ENCODE measurements at places on chromosomes 13 and 19.

DNA sequence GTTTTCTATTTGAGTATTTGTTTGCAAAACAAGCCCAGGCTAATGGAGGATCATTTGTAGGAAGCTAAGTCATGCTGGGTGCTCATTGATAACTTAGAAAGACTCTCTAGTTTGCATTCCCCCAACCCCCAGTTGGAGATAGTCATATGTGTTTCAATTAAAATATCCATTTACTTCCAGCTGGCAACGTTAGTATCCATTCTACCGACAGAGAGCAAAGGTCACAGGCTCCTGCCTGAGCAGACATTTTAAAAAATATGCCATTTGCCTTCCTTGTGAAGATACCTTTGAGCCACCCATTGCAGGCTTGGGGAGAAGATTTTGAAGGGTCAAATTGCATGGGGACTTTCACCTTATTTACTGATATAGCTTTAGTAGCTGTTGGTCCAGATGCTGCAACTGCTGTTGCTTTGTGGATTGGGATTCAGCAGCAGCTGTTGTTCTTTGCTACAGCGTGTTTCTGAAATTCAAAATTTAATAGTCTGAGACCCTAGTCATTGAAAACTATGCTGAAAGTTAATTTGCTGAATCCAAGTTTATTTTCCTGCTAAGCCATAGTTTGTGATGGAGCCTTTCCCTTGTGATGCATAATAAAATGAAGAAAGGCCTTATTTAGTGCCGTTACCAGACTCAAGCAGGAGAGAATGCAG, 335.1 kb downstream of the GPC6 start:
- no peak for DNase-seq

DNA sequence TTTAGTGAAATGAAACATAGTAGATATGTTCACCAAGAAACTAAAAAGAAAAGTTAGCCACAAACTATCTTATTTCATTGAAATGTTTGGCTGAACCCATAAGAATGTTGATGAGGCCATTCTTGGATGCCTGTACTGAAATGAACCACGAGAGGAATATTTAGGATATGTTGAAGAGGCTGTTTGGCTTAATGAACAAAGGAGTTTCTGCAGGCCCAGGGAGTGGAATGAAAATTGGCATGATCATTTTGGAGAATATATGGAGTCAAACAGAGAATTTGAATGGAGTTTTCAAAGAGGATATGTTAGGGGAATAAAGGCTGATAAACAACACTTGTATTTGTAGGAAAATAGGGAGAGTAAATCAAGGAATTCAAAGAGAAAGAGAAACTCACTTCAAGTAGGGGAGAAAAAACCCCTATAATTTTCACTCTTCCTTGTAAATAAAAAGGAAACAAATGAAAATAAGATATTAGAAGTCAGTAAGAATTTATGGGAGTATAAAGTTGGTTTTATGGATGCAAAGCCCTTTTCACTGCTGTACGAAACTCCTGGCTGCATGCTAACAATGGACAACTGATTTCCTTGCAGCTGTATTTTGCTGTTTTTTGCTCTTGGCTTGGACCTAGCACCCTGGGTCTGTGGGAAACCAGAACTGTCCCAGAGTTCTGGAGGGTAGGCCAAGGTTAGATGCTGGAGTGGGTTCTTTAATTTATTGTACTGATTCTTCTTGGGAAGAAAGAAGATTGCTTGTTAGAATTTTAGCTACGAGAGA, 36.5 kb downstream of the KL start:
- DNase-seq, result no peak

DNA sequence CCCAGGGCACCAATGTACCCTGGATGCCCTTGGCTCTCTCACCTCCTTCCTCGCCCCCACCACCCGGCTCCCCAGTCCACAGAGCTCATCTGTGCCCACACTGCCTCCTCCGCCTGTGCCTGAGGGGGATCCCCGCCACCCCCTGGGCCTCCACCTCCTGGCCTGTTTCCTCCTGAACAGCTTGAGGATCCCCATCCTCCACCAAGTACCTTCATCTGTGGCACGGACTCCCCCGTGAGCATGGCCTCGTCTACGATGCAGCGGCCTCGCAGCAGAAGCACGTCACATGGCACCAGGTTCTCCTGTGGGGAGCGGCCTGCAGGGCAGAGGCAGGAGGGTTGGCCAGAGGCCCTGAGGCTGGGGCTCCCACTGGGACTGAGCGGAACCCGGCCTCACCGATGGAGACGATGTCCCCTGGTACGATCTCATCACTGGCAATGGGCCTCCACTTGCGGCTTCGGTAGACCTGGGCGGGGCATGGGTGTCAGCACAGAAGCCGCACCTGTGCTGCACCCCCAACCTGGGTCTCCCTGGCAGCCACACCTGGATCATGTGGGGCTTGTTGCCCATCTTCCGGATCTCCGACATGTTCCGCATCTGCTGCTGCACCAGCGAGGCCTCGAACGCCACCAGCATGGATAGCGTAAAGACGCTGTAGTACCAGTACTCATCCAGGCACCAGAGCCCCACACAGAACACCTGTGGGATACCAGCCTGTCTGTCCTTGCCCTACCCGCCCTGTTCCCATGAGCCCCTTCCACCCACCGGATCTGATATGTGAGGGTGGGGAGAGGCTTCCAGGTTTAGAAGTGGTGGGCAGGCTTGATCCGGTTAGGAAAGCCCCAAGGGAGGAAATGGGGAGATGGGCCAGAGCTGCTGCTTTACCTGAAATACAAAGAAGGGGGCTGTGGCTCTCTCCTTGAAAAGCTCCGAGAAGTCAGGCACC, 6.8 kb downstream of the ATP13A1 start:
- DNase-seq, result peak; percentile 1

DNA sequence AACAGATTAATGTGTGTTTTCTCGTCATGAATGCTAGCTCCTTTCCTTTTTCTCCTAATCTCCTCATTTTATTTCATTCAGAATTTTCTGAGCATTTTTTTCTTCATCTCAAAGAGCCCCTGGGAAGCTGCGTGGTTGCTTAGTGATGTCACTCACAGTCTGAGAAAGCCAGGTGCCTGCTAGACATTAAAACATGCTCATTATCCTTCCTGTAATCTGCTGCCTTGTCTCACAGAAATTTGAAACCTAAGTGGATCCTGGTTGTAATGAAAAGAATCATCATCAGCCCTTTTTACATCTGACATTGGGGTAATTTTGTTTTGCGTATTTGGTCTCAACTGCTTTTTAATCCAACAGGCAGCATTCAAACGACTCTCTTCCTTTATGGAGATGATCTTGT, 108.2 kb upstream of the RNF113B start:
- DNase-seq, result no peak

- no peak for DNase-seq
Observed at GRCh38 chr13:20241593-20241992, 9.5 kb upstream of the GJB6 start.

DNA sequence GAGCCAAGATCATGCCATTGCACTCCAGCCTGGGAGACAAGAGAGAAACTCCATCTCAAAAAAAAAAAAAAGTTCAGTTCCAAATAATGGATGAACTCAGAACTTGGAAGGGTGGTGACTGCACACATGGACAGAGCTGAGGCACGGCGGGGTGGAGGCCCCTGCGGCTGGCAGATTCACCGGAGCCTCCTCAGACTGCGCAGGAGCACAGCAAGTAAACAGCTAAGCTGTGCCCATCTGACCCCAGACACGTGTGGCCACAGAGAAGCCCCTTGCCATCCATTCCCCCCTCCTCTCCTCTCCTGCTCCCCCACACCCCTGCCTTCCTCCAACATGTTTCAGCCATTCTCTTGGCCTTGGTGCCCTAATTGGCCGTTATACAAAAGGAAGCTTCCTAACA, 15.6 kb upstream of the PROZ start:
- no peak for DNase-seq

- DNase-seq, result no peak
Observed at GRCh38 chr19:45508417-45508860, 1.2 kb downstream of the VASP start.

- DNase-seq, result peak; percentile 28
Observed at GRCh38 chr13:48505597-48506091, 27.2 kb downstream of the RCBTB2 start.

GRCh38 chr13:78420814-78421213, 182.5 kb downstream of the POU4F1 start:
- no peak for DNase-seq

GRCh38 chr19:46953955-46954501, 65.6 kb upstream of the NPAS1 start:
- no peak for DNase-seq

GRCh38 chr19:5947435-5947834, 30.5 kb downstream of the RANBP3 start:
- DNase-seq, result no peak

DNA sequence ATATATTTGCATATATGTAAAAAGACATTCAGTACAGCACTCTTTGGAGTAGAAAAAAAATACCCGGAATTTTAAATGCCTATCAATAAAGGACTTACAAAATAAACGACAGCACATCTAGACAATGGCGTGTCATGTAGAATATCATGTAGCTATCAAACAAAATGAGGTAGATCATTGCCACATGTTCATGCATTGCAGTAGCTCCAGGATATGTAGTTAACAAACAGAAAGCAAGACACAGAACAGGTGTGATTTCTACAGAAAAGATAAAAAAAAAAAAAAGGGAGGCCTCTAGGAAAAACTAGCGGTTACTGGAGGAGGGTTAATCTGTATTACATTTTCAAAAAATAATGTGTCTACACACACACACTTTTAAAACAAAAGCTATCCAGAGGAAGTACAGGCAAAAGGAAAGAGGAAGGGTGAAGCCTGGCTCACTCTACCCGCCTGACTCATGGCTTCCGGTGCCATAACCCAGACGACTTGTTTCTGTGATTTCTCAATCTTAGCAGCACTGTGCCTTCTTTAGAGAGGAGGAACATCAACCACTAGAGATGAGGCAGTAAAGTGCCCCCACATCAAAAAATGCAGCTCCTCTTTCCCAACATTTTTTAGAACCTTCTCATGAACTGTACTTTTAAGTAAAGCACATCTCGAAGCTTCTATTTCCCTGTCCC, 6.9 kb downstream of the KCTD12 start:
- peak; percentile 36 for DNase-seq

DNA sequence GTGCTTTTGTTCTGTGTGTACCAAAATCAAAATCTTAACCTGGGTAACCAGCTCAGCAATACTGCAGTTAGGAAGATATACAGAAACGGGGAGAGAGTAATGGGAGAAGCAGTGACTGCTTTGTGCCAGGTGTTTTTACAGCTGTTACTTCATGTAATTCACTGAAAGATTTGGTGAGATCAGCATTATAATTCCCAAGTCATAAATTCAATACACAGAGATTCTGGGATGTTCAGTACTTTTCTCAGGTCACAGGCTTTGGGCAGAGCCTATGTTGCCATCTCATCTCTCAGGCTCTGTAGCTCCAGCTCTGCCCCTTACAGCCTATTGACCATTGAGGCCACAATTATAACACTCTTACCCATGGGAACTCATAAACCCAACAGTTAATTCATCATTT, 138.5 kb downstream of the ZAR1L start:
- no peak for DNase-seq

- no peak for DNase-seq
Observed at GRCh38 chr19:13016628-13017305, 21.5 kb downstream of the NFIX start.

GRCh38 chr19:49442771-49443365, 1.5 kb upstream of the SLC17A7 start:
- DNase-seq, result peak; percentile 88

DNA sequence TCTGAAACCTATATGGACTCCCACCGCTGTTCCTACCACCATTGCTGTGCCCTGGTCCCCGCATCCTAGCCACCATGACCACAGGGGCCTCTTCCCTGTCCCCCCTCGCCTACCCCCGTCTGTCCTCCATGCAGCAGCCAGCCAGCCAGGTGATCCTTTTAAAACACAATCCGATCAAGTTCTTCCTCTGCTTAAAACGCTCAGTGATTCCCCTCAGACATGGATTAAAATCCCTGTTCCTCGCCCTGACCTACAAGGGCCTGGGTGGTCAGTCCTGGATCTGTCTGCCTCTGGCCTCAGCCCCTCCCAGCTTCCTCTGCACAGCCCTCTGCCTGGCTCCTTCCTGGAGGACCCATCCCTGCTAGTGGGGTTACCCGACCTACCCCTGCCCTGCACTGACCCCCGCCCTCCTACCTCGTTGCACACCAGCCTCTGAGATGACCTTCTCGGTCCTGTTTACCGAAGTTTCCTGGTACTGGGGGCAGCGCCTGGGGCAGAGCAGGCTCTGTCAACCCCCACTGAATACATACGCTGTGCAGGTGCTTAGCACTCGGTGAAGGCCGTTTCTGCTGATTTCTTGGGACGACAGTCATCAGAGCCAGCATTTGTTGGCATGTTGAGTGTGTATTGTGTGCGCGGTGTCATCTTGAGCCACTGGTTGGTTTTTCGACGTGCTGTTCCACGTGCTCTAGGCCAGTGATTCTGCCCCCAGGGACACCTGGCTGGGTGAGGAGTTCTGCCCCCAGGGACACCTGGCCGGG, 14.7 kb upstream of the LENG8 start:
- no peak for DNase-seq

- DNase-seq, result no peak
Observed at GRCh38 chr13:40432018-40432978, 234.1 kb downstream of the FOXO1 start.

DNA sequence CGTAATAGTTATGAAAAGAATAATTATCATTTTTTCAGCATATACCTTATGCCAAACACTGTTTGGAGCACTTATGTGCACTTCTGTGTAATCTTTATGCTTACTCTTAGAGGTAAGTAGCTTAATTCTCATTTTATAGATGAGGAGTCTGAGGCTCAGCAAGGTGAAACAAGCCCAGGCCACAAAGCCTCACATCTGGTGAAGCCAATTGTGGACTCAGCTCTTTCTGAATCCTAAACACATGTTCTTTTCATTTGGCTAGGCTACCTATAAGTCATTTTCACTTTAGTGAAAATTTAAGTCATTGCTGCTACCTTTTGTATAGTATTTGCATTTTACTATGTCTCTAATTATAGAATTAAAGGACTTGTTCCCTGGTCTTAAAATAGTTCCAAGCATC, 84.0 kb downstream of the CYSLTR2 start:
- DNase-seq, result no peak

DNA sequence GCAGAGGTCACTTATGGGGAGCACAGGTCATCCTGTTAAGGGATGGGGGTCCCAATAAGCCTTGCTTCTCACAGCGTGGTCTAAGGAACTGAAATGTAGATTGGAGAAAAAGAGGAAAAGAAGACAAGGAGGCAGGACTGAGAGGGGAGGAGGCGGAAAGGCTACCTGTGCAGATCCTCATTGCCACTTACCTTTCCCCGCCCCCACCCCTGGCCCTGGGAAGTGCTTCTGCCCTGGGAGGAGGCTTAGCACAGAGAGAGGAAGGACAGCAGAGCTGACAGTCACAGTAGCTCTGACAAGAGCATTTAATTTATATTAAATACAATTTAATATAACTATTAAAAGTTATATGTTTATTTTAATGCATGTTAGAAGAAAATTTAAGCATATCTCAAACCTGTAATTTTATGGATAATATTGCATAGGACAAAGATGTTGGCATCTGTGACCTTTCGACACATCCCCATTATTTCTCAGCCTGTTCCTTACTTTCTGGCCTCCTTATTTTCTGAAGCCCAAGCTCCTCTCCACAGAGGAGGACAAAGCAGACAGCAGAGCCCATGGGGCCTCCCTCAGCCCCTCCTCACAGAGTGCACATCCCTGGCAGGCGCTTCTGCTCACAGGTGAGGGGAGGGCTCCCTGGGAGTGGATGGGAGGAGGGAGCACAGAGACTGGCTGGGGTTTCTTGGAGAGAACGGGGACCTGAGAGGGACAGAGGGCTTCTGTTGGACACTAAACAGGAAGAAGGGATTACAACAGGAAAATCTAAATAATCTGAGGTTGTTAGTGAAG, 23.4 kb downstream of the CEACAM21 start:
- no peak for DNase-seq

All from GM19239 (cell line).